Right ventricle myocardium inferior (tissue), 1 donor: ENCODE measurements at places on chromosomes 5 and 9. TPM values are rescaled to one million over a fixed set of nuclear protein-coding genes. Genes with fewer than 3 reads are reported as not detected.
A peak's percentile ranks its signal among the peaks of the same experiment; 100 is the strongest.

- peak; percentile 70 for DNase-seq
Observed at GRCh38 chr9:121783521-121784507, 132.4 kb downstream of the DAB2IP start.

DNA sequence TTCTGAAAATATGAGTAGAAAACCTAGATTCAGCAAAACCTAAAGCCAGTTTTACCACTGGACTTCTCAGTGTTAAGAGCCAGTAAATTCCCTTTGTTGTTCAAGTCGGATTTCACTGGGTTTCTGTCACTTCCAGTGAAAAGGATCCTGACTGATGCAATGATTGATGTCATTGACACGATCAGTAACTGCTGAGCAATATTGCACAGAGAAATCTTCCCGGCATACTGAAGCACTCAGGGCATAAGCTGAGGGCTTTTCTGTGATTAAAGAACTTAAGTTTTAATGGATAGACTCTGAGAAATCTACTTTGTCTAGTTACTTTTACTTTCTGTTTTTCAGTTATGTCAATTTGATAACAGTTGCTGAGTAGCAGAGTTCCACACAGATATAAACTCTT is 61.9 kb downstream of the DENND1A start:
- no peak for DNase-seq

DNA sequence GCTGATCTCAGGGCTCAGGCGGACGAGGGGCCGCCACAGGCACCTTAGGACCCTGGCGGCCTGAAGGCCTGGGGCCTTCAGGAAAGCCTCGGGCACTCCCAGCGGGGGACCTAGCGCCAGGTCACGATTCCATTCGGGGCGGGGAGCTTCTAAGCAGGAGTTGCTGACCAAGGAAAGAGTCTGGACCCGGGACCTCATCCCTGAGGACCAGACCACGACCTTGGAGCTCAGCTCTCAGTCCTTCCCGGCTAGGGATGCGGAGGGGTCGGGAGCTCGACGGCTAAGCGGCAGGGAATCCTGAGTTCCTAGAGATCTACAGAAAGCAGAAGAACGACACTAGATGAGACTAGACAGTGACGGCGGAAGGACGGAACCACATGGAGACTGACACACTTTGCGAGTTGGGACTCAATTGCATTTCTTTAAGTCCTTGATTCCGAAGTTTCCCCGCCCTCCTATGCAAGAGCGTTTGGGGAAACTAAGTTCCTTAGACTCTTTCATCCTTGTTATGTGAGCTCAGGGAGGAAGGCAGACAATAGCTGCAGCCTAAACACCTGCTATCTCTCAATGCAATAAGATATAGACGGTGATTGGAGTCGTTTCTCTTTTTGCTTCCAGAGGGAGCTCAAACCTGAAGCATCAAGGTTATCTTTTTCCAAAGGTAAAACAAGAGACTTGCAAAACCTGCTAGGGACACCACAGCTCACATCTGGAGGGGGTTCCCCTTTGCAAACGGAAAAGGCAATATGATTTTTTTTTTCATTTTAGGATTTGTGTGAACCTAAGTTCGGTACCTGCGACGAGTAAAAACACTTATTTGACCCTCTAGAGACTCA is 9.7 kb downstream of the NR2F1-AS1 start:
- no peak for DNase-seq

- no peak for DNase-seq
Observed at GRCh38 chr9:90810691-90811090, 9.1 kb downstream of the SYK start.

- no peak for DNase-seq
Observed at GRCh38 chr5:176704817-176705216, 57.5 kb downstream of the TSPAN17 start.

DNA sequence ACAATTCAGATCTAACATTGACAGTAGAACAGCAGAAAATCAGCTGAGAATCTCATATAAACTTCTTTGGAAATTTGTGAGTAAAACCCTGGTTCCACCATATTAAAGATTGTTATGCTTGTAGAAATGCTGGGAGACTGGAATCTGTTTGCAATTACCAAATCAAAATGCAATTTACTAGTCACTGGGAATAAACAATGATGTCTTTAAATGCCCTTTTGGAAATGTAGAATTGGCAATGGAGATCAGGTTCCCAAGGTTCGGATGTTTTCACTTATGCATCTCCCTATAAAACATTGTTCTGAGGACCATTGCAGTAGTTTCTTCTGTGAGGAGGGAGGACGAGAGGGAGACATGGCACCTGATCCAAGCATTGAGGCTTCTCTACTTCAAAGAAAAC is 384.4 kb downstream of the TMEM167A start:
- DNase-seq, result no peak

DNA sequence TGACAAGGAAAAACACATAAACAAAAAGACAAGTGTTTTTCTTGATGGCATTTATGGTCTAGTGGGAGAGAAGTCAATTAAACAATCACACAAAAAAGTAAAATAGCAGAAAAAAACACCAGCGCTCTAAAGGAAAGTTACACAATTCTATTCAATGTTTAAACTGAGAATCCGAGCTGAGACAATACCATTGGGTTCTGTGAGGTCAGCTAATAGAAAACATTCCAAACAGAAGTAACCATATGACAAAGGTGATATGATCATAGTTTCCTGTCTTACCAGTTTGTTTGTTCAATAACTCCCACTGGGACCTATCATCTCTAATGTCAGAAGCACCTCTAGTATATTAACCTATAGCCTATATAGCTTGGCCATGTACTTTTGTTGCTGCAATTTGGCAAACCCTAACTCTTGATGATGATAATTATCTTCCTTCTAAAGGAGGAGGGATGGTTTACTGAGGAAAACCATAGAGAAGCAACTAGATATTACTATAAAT is 1030.0 kb downstream of the CDH12 start:
- DNase-seq, result no peak

- no peak for DNase-seq
Observed at GRCh38 chr9:133512253-133513213, 12.2 kb downstream of the MYMK start.

- DNase-seq, result no peak
Observed at GRCh38 chr5:151795426-151795825, 23.7 kb downstream of the G3BP1 start.

GRCh38 chr9:21890696-21891095 is 88.3 kb downstream of the MTAP start:
- DNase-seq, result no peak

GRCh38 chr9:130411566-130411915 is 33.2 kb upstream of the ASS1 start:
- no peak for DNase-seq

- no peak for DNase-seq
Observed at GRCh38 chr5:75021219-75021618, 31.1 kb downstream of the GCNT4 start.

- no peak for DNase-seq
Observed at GRCh38 chr9:98161851-98162250, 30.6 kb downstream of the CORO2A start.

GRCh38 chr5:88883836-88884607 is 1.0 kb upstream of the MEF2C start:
- peak; percentile 88 for DNase-seq

- DNase-seq, result no peak
Observed at GRCh38 chr5:53473633-53474032, 6.8 kb upstream of the FST start.

- DNase-seq, result no peak
Observed at GRCh38 chr5:53603009-53603687, 42.7 kb downstream of the NDUFS4 start.

DNA sequence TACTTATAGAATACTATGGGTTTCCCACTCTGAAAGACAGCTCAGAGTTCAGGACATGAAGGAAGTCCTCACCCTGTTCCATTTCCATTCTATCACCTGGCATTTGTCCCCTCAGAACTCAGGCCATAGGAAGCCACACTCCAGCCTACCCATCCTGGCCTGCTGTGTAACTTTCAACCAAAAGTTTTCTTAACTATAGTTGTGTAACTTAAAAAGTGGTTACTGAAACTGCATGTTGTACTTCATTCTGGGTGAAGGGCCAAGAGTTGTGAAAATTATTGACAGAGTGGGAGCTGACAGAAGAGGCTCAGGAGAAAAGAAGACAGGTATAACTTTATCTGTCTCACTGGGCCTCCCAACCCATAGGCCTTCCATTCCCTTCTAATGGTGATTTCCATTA is 212.5 kb downstream of the RAB3C start:
- no peak for DNase-seq

- no peak for DNase-seq
Observed at GRCh38 chr5:160317434-160317833, 5.1 kb upstream of the CCNJL start.

DNA sequence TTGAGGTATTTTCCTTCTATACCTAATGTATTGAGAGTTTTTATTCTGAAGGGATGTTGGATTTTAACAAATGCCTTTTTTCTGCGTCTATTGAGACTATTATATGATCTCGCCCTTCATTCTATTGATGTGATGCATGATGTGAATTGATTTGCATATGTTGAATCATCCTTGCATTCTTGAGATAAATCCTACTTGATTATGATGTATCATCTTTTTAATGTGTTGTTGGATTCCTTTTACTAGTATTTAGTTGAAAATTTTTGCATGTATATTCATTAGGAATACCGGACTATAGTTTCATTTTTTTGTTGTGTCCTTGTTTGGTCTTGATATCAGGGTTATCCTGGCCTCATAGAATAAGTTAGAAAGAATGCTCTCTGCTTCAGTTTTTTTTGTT is 169.7 kb downstream of the NPR3 start:
- no peak for DNase-seq

DNA sequence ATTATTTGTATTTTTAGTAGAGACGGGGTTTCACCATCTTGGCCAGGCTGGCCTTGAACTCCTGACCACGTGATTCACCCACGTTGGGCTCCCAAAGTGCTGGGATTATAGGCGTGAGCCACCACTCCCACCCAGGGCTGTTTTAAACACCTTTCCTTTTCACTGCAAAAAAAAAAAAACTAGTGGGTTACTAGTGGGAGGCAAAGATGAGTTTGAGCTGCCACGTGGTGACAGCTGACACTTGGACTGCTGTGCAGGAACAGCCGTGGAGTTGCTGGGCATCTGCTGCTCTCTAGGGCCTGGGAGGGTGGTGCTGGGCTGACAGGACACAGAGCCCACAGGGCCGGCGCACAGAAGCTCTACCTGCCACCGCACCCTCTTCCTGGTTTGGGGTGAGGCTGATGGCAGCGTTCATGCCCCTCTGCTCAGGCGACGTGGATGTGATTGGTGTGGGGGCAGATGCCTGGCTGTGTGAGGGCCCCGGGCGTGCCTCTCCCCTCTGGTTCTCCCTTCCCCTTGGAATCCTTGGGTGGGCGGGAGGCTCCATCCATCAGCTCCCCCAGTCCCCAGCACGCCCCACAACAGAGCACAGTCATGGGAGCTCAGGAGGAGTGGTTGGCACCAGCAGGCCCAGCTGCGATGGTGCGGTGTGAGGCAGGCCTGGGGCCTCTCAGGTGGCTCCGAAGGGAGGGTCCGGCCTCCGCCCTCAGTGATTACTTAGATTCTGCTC is 16.9 kb downstream of the RABL6 start:
- DNase-seq, result peak; percentile 25

DNA sequence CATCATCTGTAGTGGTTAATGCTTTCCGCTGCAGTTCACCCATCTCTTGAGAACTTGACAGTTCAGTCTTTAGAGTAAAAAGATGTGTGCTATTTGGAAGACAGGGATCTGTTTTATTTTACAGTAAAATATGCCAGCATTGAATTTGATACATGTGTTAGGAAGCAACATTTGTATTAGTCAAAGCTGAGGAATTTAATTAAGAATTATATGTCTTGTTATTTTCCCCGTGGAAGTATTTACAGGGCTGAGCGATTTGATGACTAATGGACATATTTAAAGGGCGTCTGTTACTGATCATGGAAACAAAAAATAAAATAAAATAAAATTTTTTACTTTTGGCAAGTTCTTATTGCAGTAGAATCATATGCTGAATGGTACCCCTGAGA is 101.3 kb downstream of the PAM start:
- no peak for DNase-seq

DNA sequence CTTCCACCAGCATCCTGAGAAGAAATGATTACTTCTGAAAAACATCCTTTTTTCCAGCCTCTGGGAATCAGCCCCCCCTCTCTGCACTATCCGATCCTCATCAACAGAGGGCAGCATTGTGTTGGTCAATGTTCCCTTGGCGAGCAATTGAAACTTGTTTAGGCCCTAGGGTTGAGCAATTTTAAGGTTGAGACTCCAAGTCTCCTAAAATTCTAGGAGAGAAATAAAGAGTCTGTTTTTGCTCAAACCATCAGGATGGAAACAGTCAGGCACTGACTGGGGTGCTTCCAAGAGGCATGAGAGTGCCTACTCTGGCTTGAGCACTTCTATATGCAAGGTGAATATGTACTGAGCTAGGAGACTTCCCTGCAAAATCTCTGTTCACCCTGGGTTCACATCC is 12.4 kb upstream of the CYFIP2 start:
- no peak for DNase-seq

DNA sequence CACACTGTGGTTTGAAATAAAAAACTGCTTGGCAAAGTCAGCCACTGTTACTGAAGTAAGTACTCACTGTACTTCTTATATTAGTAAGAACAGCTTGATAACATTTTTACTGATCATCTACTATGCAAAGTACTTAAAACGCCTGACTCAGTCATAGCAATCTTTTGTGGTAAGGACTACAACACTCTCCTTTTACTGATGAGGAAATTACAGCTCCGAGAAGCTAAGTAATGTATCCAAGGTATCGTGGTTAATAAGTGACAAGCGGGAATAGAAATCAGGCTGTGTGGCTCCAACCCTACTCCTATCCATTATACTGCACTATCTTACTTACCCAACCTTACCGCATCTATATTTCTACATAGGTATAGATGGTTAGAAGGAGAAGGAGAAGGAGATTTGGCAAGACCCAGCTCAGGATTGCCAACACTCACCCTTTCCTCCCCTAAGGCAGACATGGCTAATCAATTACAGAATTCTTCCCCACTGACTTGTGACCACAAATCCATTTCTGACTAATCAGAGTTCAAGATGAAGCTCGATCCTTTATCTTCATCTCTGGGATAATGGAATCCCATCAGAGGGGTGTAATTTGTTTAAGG is 281.4 kb downstream of the SPOCK1 start:
- DNase-seq, result no peak

- DNase-seq, result no peak
Observed at GRCh38 chr9:121474231-121474947, 25.3 kb downstream of the GGTA1 start.

GRCh38 chr5:34687269-34688011 is 31.3 kb downstream of the RAI14 start:
- no peak for DNase-seq

DNA sequence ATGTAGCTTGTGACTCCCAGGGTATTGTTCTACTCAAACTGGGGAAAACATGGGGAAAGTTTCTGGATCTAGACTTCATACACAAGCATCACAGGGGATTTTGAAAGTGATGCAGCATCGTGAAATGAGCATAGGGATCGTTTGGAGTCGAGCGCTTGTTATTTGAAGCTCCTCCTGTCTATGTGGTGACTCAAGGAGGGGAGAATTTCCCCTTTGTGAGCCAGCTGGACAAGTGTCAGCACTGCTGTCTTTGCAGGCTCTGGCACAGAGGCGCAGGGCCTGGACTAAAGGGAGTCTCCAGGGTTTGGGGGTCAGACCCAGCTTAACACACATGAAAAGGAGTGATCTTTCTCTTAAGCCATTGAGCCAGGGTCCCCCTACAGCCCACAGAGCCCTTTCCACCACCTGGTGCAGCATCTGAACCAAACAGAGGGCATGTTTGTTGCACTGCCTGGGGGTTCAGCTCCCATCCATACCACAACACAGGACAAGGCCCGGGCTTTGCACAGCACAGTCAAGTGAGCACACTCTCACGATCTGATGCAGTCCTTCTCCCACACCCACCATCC is 51.0 kb downstream of the IRF1 start:
- peak; percentile 87 for DNase-seq

The DNAJB5 gene
- 66.5 TPM for total RNA-seq

The TOR1A gene
- 12.2 TPM for total RNA-seq

The NPR3 gene
- total RNA-seq, result 10.6 TPM

The CDH9 gene
- total RNA-seq, result not detected
